Right renal cortex interstitium (tissue), 3 donors: ENCODE measurements at places on chromosomes 12 and 14. TPM values are rescaled to one million over a fixed set of nuclear protein-coding genes. Genes with fewer than 3 reads are reported as not detected.

The PLEKHG3 gene
- polyA plus RNA-seq = 89.6 TPM

The CIROP gene
- polyA plus RNA-seq = not detected

The TTC9 gene
- polyA plus RNA-seq = 3.1 TPM

The OR6C2 gene
- not detected for polyA plus RNA-seq

The CIDEB gene
- polyA plus RNA-seq = 29.4 TPM

The CEP170B gene
- polyA plus RNA-seq = 9.5 TPM

The ZNF410 gene
- 57.7 TPM for polyA plus RNA-seq

The ACOT2 gene
- 78.2 TPM for polyA plus RNA-seq

The MYO1A gene
- polyA plus RNA-seq = 0.10 TPM

The SLC4A8 gene
- 3.3 TPM for polyA plus RNA-seq

The GZMH gene
- 0.21 TPM for polyA plus RNA-seq

The GARIN6 gene
- not detected for polyA plus RNA-seq

The LIN7A gene
- 23.8 TPM for polyA plus RNA-seq
